ENCODE measurements at places on chromosomes 7 and 10.

DNA sequence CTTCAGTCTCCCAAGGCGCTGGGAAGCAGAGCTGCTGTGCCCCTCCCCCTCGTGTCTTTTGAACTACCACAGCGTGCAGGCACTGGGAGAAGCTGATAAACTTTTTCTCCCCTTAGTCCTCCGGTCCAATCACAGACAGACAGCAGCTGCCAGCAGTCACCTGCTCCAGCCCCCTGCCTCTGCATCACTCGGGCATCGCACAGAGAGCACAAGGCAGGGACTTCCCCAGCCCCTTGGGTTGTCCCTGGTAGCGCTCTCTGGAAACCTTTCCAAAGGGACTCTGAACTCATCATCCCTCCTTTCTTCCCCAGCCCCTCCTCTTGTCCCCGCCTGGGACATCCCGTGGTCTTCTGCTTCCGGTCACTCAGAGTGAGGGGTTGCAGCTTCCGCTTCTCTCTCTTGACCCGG lies 1.4 kb upstream of the NEUROG3 start:
- no peak for DNase-seq

DNA sequence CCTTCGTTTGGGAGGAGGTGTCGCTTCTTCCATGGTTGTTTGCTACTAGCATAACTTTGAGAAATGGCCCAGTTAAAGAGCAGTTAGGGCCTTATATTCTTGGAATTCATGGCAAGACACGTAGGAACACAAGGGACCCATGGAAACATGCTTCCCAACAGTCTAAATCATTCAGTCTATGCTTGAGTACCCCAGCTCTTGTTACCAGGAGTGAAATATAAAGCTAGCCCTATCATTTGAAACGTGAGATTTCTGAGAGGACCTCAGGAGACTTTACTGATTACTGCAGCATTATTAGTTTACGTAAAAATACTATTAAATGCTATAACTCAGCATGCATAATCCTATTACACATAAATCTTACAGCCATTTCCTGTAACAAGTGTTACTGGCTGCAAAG lies 328.6 kb upstream of the CDC14C start:
- DNase-seq = no peak

DNA sequence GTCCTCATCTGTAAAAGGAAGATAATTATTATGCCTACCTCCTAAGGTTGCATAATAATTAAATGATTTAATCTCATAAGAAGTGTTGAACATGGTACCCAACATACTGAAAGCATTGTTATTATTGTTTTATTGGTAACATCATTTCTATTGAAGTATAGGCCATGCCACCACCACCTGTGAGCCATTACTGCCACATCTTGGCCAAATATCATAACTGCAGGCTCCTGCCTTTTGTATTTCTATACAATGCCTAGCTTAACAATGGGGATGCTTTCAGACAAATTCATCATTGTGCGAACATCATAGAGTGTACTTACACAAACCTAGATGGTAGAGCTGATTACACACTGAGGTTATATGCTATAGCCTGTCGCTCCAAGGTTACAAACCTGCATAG lies 61.1 kb upstream of the NPSR1 start:
- no peak for DNase-seq

GRCh38 chr10:119251315-119251708 lies 43.9 kb downstream of the GRK5 start:
- no peak for DNase-seq

DNA sequence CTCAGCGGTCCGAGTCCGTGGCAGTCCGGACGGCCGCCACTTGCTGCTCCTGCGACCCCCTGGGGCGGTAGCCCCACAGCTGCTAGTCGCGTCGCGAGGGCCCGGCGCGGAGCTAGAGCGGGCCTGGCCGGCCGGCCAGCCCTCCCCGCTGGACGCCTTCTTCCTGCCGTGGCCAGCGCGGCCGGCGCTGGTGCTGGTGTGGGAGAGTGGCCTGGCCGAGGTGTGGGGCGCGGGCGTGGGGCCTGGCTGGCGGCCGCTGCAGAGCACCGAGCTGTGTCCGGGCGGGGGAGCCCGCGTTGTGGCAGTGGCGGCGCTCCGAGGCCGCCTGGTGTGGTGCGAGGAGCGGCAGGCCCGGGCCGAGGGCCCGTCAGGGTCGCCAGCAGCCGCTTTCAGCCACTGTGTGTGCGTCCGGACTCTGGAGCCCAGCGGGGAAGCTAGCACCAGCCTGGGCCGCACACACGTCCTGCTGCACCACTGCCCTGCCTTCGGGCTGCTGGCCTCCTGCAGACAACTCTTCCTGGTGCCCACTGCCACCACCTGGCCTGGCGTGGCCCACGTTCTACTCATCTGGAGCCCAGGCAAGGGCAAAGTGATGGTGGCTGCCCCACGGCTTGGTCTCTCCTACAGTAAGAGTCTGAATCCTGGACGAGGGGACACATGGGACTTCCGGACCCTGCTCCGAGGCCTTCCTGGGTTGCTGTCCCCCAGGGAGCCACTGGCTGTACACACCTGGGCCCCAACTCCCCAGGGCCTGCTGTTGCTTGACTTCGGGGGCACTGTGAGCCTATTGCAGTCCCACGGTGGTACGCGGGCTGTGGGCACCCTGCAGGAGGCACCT lies 631 bp downstream of the HPS6 start:
- DNase-seq = peak; percentile 32

- no peak for DNase-seq
Observed at GRCh38 chr7:80183900-80184685, 49.5 kb downstream of the GNAI1 start.

DNA sequence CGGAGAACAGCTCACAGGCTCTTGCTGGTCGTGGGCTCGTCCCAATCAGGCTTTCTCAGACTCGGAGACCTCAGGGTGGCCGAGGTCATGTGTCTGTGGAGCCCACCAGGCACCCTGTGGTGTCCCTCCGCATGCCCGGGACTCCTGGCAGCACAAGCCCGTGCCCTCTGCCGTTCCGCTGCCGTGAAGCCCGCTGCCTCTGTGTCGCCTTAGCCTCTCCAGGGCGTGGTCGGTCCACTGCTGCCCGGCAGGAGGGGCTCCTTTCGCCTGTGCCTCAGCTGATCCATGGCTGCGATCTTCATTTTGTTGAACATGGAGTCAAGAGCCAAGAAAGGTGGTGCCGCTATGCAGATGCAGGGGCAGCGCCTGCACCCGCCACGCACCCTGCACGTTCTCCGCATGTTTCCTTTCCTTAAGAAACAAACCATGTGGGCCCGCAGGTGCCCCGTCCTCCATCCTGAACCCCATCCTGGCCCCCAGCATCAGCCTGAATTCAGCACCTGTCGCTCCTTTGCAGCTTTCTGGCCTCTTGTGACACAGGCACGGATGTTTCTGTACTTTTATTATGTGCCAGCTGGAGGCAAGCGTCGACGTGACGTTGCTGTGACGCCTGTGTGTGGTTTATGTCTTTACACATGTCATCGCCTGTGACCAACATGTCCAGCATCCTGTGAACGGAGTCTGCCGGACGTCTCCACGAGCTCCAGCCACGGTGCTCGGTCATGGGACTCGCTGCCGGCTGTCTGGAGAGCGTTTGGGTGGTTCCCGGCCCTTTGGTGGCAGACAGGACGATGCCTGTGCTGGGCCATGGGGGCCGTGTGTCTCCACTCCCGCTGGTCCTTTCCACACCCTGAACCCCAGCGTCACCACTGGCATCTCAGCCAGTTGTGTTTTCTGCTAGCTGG lies 69.9 kb downstream of the NKX6-2 start:
- DNase-seq = no peak

- no peak for DNase-seq
Observed at GRCh38 chr7:99092064-99092720, 51.7 kb downstream of the SMURF1 start.

- no peak for DNase-seq
Observed at GRCh38 chr10:90126256-90126595, 424.8 kb downstream of the KIF20B start.

DNA sequence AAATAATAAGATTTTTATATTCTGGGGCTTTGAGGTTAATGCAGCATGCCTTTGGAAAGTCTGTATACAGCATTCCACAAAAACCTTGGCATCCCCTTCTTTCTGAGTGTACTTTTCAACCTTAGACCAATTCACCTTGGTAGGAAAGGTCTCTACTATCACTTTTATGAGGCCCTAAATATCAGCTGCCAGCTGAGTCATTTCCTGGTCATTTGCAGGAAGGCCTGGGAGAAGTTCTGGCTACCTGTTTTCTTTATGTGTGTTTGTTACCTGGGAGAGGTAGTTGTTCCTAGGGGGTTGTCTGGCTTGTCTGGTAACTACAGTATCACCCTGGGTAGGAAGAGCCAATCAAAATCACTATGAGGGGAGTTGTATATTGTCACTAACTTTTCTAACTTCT lies 4.1 kb downstream of the SPAM1 start:
- no peak for DNase-seq

DNA sequence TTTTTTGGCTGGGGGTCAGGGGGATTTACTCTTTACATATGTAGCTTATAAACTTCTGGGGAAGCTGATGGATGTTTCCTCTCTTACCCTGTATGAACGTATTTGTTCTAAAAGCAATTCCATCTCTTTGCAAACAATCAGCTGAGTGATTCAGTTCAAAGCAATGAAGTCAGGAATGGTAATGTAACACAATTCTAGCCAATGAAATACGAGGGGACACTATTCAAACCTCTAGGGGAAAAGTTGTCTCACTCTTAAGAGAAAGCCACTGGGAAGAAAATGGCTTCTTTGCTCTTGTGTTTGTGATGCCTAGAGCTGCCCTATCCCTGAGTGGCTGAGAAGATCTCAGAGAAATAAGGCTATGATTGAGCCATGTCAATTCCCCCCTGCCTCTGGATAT lies 134.8 kb upstream of the SEMA3C start:
- no peak for DNase-seq

DNA sequence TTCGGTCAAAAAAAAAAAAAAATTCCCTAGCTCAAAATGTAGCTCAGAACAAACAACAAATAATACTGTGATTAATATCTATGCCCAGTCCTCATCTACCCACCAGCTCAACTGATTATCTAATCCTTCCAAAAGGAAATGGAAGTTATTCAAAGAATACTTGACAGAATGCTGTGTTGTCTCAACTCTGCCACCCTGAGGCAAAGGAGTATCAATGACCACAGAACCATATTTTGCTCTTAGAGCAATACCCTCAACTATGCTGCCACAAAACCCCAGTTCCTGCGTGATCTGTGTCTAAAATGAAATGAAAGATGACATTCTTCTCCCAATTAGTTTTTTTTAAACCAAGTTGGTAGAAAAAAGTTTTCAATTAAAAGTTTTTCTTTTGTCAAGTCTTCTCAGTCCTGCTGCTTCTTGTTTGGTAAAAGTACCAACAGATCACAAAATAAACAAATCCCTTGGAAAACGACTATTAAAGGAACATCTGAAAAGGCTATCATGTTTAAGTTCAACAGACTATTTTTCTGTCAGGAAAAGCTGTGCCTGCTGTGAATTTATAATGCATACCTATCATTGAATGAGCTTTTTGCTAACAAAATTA lies 21.6 kb downstream of the RBM28 start:
- no peak for DNase-seq

DNA sequence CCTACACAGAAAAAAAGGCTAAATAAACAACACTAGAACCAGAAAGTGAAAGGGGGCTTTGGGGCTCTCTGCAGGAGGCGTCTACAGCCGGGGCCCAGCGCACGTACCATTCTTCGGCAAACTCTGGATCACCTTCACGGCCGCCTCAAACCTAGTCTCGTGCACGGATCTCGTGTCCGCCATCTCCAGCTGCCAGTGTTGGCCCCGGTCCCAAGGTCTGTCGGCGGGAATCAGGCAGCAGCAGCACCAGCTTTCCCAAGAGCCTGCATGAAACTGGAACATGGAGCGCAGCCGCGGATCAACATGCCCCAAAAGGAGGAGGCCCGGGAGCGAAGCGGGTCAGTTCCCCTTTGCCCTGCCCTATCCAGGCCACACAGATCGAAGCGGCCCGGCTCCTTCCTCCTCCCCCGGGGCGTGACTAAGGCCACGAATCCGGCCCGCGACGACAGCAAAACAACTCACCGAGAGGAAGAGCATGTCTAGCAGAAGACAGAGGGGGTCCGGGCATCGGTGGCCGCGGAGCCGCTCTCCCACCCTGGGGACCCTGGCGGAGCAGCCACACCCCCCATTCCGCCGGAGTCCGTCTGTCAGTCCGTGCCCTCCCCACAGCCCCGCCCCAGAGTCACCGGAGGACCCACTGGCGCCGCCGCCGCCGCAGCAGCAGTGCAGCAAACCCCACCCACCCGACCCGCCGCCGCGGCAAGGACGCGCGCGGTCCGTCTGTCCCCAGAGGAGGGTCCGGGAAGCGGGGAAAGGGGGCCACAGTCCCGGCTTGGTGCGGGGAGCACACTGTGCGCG lies at the start of gene ACBD5:
TSS of gene ACBD5 (minus strand) at position 586 of the 798 bp plus-strand sequence. CDS start at position 477, 109 bp downstream.
- peak; percentile 88 for DNase-seq

DNA sequence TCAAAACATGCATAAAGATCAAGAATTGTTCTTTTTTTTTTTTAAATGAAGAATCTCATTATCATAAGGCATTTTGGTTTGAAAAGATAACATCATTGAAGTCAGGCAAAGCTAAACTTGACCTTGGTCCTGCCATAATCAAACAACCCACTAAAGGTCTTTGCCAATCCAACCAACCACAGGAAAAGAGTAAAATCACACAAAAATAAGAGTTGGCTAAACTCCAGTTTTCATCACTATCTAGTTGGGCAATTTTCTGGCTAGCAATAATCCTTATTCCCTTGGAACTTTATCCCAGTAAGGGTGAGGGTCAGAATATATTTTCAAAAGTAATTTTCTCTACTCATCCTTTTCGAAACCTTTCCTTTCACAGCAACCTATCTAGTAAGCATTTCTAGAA lies 62.4 kb downstream of the HIBADH start:
- DNase-seq = no peak

DNA sequence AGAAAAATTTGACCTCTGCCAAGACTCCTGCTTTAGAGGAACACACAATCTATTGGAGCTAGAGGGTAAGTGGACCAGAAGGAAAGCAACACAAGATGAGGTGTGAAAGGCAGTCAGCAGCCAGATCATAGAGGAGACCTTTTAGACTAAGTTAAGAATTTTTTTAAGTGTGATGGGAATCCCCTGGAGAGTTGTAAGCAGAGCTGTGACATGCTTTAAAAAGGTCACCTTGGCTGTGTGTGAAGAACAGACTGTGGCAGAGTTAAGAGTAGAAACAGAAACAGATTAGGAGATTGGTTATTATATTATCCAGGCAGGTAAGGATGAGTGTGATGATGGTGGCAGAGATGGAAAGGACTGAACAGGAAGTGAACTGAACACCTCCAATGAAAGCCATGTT lies 23.5 kb downstream of the CPEB3 start:
- DNase-seq = no peak

- no peak for DNase-seq
Observed at GRCh38 chr10:44922796-44923545, 11.8 kb downstream of the TMEM72 start.
